ENCODE measurements at places on chromosomes 11 and 22.

DNA sequence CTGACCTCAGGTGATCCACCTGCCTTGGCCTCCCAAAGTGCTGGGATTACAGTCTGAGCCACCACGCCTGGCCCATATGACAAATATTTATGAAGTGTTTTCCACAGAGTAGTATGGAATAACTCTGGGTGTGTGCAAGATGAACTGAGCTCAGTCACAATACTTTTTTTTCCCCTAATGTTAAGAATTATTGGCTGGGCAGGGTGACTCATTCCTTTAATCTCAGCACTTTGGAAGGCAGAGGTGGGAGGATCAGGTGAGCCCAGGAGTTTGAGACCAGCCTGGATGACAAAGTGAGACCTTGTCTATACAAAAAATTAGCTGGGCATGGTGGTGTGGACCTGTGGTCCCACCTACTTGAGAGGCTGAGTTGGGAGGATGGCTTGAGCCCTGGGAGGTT lies 6.4 kb downstream of the PTPRJ start:
- H3K27me3 ChIP-seq, result no peaks in the 10 kb centered on the region
- H3K36me3 ChIP-seq, result no peaks in the 10 kb centered on the region
- H3K4me3 ChIP-seq, result no peak overlapping the region
- peaks cover 39% of the 10 kb centered on the region for H3K4me1 ChIP-seq

GRCh38 chr11:35412285-35412684 lies 7.1 kb downstream of the SLC1A2 start:
- H3K27me3 ChIP-seq, result no peaks in the 10 kb centered on the region
- H3K4me1 ChIP-seq, result no peaks in the 10 kb centered on the region
- DNase-seq, result no peak
- H3K27ac ChIP-seq, result no peak overlapping the region

GRCh38 chr22:50025993-50026392 lies 13.4 kb upstream of the IL17REL start:
- H3K27ac ChIP-seq, result no peak overlapping the region
- DNase-seq, result no peak
- no peaks in the 10 kb centered on the region for H3K4me1 ChIP-seq
- no peaks in the 10 kb centered on the region for H3K27me3 ChIP-seq
- no peaks in the 10 kb centered on the region for H3K36me3 ChIP-seq
- no peak overlapping the region for H3K4me3 ChIP-seq

DNA sequence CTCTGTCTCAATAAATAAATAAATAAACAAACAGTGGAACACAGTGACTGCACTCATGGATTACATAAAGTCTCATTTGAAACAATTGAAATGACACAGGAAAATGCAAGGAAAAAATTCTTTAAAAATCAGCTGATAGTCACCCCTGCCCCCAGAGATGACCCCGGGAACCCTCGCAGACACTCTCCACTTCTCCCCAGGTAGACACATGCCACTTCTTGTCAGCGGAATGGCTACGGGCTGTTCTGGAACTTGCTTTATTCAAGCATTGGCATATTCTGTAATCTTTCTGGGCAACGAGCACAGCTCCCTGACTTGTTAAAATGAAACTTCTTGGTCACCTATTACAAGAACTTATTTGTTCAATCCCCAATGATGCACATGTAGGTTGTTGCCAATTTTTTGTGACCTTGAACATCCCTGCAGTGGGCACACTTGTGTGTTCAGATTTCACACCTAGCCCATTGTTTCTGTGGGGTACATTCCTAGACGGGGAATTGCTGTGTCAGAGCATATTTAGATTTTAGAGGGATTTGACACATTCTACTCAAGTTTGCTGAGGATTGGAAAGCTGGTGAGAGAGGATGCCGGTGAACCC lies 32.8 kb downstream of the MYEOV start:
- H3K36me3 ChIP-seq, result no peaks in the 10 kb centered on the region
- H3K27ac ChIP-seq, result peak overlapping the region; percentile 16
- no peaks in the 10 kb centered on the region for H3K4me1 ChIP-seq
- no peak overlapping the region for H3K4me3 ChIP-seq
- no peaks in the 10 kb centered on the region for H3K27me3 ChIP-seq
- no peak for DNase-seq

- no peak for DNase-seq
- H3K4me1 ChIP-seq, result no peaks in the 10 kb centered on the region
- no peaks in the 10 kb centered on the region for H3K27me3 ChIP-seq
These were observed 857.2 kb downstream of the TBC1D22A start for GRCh38 chr22:47619631-47620030.

DNA sequence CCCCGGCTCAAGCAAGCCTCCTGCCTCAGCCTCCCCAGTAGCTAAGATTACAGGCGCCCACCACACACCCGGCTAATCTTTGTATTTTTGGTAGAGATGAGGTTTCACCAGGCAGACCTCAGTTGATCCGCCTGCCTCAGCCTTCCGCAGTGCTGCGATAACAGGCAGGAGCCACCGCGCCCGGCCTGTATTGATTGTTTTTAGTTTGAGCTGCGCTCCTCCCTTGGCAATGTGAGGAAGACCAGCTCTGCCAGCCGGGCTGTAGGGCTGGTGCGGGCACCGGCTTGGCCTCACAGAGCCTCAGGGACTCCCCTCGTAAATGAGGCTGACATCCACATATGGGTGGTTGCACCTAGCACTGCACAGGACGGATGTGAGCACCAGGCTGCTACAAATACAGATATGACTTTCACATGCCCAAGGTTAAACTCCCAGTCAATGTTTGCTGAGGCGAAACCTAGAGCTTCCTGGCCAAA lies 7.5 kb upstream of the SLC2A11 start:
- H3K27me3 ChIP-seq, result no peaks in the 10 kb centered on the region
- H3K36me3 ChIP-seq, result no peaks in the 10 kb centered on the region
- peak; percentile 62 for DNase-seq
- H3K27ac ChIP-seq, result no peak overlapping the region
- H3K4me3 ChIP-seq, result peak overlapping the region; percentile 18

DNA sequence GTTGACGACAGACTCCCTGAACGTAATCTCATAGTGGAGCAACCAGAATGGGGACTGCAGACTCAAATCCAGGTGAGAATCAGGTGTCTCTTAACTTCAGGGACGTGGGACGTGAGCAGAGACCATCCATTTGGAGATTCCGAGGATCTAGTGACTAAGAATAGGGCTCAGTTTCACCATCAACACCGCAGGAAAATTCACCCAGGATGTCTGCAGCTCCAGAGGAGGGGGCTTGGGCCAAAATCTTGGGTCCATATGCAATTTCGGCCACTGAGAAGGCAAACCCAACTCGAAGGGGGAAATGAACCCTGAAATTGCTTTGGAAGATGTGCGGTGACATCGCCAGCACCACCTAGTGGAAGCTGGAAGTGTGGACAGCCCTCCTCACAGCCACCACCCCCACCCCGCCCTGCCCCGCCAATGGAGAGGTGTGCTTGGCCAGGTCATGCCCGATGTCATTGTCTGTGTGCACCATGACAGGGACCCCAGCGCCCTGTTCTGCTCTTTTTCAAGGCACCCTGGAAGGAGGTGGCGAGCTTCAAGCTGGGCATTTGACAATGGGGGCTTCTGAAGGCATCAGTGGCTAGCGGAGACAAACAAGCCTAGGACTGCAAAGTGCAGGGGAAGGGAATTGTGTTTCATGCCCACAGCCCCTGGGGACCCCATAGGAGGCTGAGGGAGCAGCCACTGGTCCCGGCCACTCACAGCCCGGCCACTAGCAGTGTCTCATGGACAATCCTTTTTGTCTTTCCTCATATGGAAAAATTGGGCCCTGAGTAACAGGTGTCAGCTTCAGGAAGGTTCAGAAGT lies 24.8 kb downstream of the APOL1 start:
- no peaks in the 10 kb centered on the region for H3K4me1 ChIP-seq
- peaks cover 12% of the 10 kb centered on the region for H3K36me3 ChIP-seq
- H3K4me3 ChIP-seq, result no peak overlapping the region

DNA sequence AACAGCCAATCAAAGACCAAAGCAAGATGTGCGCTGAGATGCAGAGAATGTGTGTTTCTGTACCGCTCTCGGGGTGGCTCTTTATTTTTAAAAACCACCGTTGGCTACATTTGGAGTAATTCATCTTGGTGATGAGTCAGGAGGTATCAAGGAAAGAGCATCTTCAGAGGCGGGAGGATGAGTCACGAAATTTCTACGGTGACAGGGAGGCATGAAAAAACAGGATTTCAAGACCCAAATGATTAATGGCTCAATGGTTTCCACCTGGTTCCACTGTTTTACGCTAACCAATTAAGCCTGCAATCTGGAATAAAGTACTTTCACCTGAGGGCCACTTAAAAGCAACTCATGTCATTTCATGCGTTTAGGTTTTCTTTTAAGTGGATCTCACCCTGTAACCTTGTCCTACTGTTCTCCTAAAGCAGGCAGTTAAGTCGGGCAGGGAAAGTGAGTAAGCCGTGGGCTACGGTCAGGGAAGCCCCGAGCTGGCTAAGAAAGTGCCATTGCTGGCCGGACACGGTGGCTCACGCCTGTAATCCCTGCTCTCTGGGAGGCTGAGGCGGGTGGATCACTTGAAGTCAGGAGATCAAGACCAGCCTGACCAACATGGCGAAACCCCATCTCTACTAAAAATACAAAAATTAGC lies 74.6 kb downstream of the CELSR1 start:
- H3K27me3 ChIP-seq, result no peaks in the 10 kb centered on the region
- H3K27ac ChIP-seq, result no peak overlapping the region
- H3K4me3 ChIP-seq, result no peak overlapping the region
- no peaks in the 10 kb centered on the region for H3K36me3 ChIP-seq
- no peaks in the 10 kb centered on the region for H3K4me1 ChIP-seq

DNA sequence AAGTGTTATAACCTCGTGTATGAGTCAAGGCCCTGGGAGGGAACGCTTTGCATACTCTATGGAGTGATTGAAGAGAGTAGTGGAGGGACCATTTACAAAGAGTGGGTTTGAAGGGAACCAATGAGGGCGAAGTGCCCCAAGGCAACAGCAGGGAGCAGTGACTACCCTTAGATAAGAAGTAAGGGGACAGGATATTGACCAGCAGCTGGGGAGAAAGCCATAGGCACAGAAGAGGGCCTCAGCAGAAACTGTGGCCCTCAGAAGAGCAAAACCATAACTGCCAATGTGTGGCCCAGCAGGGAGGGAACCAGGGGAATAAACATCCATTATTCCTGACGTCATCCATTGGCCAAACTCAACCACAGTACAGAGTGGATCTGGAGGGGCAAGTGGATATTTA lies 24.7 kb downstream of the PARVA start:
- no peaks in the 10 kb centered on the region for H3K27me3 ChIP-seq
- H3K27ac ChIP-seq, result no peak overlapping the region
- H3K4me1 ChIP-seq, result peaks cover 29% of the 10 kb centered on the region
- H3K36me3 ChIP-seq, result no peaks in the 10 kb centered on the region
- no peak overlapping the region for H3K4me3 ChIP-seq
- no peak for DNase-seq

DNA sequence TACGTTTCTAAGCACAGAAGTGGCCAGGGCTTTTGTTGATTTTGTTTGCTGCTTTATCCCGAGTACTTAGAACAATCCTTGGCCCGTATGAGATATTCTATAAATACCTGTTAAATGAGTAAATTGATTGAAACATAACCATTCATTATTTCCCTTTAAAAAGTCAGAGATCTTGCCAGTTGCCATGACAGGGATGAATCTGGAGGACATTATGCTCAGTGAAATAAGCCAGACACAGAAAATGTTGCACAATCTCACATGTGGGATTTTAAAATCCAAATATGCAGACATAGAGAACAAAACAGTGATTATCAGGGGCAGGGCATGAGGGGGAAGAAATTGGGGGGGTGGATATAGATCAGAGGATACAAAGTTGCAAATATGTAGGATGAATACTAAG lies 1240.1 kb downstream of the LRRC4C start:
- no peaks in the 10 kb centered on the region for H3K27me3 ChIP-seq
- H3K36me3 ChIP-seq, result no peaks in the 10 kb centered on the region
- no peak overlapping the region for H3K27ac ChIP-seq
- no peak for DNase-seq
- H3K4me3 ChIP-seq, result no peak overlapping the region

DNA sequence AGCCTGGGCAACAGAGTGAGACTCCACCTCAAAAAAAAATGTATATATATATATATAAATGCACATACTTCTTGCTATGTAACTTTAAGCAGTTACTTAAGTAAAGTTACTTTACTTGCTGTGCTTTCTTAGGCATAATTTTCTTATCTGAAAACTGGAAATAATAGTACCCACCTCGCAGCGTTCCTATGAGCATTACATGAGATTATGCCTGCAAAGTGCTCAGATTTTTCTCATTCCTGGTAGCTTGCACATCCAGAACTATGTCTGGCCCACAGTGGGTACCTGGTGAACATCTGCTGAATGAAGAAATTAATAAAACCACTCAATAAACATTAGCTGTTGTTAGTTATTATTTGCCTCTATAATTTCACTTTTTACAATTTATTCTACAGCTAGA lies 6.1 kb upstream of the ROBO3 start:
- H3K36me3 ChIP-seq, result no peaks in the 10 kb centered on the region
- no peaks in the 10 kb centered on the region for H3K27me3 ChIP-seq
- no peak overlapping the region for H3K4me3 ChIP-seq

DNA sequence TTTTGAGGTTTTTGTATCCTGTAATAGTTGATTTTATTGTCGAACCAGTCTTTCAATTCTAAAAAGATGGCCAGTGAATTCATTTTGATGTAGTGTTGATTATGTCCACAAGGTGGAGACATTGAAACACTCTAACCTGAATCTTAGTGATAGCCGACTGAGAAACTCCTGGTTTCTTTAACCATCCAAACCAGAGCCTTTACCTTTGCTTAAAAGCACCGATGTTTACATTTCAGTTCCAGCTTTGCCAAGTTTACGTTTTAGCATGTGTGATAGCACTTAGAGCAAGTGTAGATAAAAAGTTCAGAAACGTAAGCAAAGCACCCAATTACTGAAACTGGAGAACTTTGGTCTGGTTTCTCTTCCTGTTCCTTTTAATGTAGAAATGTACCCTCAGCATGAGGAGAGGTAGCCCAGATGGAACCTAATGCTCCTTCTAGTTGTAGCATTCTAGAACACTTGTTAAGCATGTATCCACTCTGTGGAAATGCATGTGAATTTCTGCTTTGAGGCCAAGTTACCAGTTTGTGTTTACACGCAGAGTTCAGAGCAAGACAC lies 208.6 kb downstream of the DBX1 start:
- H3K36me3 ChIP-seq, result no peaks in the 10 kb centered on the region
- no peak overlapping the region for H3K4me3 ChIP-seq
- H3K4me1 ChIP-seq, result peaks cover 35% of the 10 kb centered on the region

GRCh38 chr11:123544631-123545375 lies 109.6 kb downstream of the SCN3B start:
- no peak overlapping the region for H3K27ac ChIP-seq
- no peaks in the 10 kb centered on the region for H3K4me1 ChIP-seq
- DNase-seq, result no peak

Measured in pancreas (tissue), 10 donors.